Naive thymus-derived CD8-positive, alpha-beta T cell (primary cell): ENCODE measurements at places on chromosomes 4 and X. TPM values are rescaled to one million over a fixed set of nuclear protein-coding genes. Genes with fewer than 3 reads are reported as not detected.
A peak's percentile ranks its signal among the peaks of the same experiment; 100 is the strongest.

GRCh38 chrX:47619486-47620302 is at the start of gene SYN1:
TSS of gene SYN1 (minus strand) at chrX:47619857. CDS start at chrX:47619728, 129 bp downstream.
- no peaks in the 10 kb centered on the region for H3K27me3 ChIP-seq
- H3K27ac ChIP-seq: no peak within 1 kb of the TSS
- peak; percentile 88 for DNase-seq
- H3K4me3 ChIP-seq: peak within 1 kb of the TSS; percentile 70
- H3K36me3 ChIP-seq: no peaks in the 10 kb centered on the region

Gene NXF2
- total RNA-seq: not detected

GRCh38 chrX:18537524-18537923 is 112.1 kb downstream of the CDKL5 start:
- H3K4me3 ChIP-seq: no peak overlapping the region
- no peak for DNase-seq
- H3K4me1 ChIP-seq: peaks cover 12% of the 10 kb centered on the region
- no peak overlapping the region for H3K27ac ChIP-seq
- no peaks in the 10 kb centered on the region for H3K27me3 ChIP-seq
- no peaks in the 10 kb centered on the region for H3K36me3 ChIP-seq

- H3K4me1 ChIP-seq: no peaks in the 10 kb centered on the region
- no peak overlapping the region for H3K27ac ChIP-seq
- peaks cover 3% of the 10 kb centered on the region for H3K27me3 ChIP-seq
- H3K4me3 ChIP-seq: no peak overlapping the region
- no peak for DNase-seq
Observed at GRCh38 chrX:118218940-118219339, 102.3 kb upstream of the KLHL13 start.

Gene SHOX
- total RNA-seq: not detected

Gene PNMA6F
- total RNA-seq: not detected
